SK-N-DZ (cell line): ENCODE measurements at places on chromosomes 5 and 9.

GRCh38 chr5:135934939-135935338 lies 19.8 kb downstream of the LECT2 start:
- DNase-seq = no peak

DNA sequence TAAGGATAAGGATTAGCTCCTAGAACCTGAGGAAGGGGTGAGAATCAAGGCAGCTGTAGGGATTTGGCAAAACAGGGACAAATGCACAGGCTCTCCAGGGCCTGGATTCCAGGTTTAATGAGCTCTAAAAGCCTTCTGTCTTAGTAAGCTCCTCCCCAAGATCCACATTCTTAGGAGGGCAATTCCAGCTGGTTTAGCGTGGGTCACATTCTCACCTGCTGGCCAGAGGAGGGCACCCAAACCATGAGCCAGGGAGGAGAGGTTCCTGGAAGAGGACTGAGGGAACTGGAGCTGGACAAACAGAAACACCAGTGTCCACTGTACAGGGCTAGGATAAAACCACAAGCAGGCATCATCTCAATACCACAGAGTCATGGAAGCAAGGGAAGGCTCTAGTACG lies 480.0 kb downstream of the CCDC171 start:
- peak; percentile 9 for DNase-seq

GRCh38 chr5:180313677-180314505 lies 22.0 kb upstream of the MAPK9 start:
- DNase-seq = peak; percentile 94

DNA sequence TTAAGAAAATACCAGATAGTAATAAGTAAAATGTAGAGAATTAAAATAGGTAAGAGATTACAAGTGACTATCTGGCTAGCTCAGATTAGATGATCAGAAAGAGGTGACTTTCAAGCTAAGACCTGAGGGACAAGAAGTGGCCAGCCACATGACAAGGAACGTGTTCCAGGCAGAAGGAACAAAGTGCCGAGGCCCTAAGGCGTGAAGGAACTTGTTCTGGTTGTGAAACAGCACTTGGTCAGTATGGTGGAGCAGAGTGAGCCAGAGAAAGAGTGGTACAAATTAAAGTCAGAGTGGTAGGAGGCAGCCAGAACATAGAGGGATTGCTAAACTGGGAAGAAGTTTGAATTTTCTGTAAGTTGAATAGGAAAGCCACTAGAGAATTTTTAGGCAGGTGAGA lies 73.6 kb downstream of the ADRB2 start:
- no peak for DNase-seq

- DNase-seq = peak; percentile 89
Measured at GRCh38 chr9:76912636-76913275, 6.8 kb upstream of the PRUNE2 start.

- no peak for DNase-seq
Measured at GRCh38 chr9:38478211-38478610, 54.0 kb upstream of the IGFBPL1 start.

- no peak for DNase-seq
Measured at GRCh38 chr5:163161512-163161911, 275.9 kb upstream of the CCNG1 start.
